Body of pancreas (tissue), 4 donors: ENCODE measurements at places on chromosomes 16 and 17. TPM values are rescaled to one million over a fixed set of nuclear protein-coding genes. Genes with fewer than 3 reads are reported as not detected.

DNA sequence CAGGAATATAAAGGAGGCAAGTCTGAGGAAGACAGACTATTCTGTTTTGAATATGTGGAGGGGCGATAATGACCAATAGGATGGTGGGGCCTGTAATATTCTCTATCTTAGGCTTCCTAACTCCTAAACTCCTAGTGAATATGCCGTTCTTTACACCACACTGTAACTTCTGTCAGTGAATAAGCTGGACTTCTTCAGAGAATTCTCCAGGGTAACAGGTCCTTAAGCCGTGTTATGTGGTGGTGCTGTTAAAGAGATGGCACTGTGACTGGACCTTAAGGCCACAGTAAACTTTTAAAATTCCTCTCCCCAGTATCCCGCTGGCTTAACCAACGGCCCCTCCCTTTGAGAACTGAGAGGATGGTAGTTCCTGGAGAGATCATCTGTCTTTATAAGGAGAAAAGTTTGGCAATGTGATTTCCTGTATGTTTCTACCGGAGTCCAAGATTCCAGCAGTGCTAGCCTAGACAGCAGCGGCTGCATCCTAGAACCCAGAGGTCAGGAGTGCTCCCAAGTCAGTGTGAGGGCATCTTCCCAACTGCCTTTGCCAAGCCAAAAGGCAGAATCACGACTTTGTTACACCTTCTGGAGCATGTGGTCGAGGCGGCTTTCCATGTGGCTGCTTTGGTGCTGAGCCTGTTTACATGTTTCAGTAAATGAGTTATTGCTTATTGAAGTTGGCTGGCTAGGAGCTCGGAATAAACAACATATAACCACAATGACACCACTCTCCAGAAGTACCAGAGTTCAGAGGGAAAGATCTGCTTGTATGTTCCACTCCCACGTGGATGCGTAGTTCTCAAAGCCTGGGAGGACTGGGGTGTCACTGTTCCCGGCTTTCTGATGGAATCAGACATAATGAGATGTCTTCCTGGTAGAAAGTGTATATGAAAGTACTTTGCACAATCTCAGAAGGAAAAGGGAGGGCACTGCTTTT is 41.0 kb downstream of the TUBD1 start:
- no peaks in the 10 kb centered on the region for H3K36me3 ChIP-seq
- H3K27me3 ChIP-seq = no peaks in the 10 kb centered on the region
- H3K27ac ChIP-seq = peak overlapping the region; percentile 71
- no peak overlapping the region for H3K4me3 ChIP-seq

- no peak overlapping the region for H3K4me3 ChIP-seq
- H3K27ac ChIP-seq = no peak overlapping the region
- DNase-seq = no peak
- no peaks in the 10 kb centered on the region for H3K36me3 ChIP-seq
- H3K27me3 ChIP-seq = no peaks in the 10 kb centered on the region
Measured at GRCh38 chr17:11302401-11303186, 61.6 kb downstream of the SHISA6 start.

DNA sequence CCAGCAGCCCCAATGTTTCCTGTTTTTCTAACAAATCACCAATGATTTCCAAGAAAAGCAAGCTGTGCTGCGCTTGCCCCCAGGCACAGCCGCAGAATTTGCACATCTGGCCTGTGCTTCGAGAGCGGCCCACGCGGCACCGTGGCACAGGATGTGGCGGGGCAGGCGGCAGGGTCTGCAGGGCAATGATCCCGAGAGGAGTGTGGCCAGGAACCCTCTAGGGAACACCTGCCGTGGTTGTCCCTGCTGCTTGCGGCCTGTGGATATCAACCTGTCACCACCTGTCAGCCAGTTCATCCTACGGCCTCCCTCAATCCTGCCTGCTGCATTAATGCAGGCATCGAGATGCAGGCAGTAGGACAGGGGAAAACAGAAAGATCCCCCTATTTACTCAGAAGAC is 24.0 kb downstream of the PIK3R5 start:
- H3K4me1 ChIP-seq = no peaks in the 10 kb centered on the region
- H3K27me3 ChIP-seq = no peaks in the 10 kb centered on the region
- DNase-seq = no peak
- H3K27ac ChIP-seq = no peak overlapping the region

DNA sequence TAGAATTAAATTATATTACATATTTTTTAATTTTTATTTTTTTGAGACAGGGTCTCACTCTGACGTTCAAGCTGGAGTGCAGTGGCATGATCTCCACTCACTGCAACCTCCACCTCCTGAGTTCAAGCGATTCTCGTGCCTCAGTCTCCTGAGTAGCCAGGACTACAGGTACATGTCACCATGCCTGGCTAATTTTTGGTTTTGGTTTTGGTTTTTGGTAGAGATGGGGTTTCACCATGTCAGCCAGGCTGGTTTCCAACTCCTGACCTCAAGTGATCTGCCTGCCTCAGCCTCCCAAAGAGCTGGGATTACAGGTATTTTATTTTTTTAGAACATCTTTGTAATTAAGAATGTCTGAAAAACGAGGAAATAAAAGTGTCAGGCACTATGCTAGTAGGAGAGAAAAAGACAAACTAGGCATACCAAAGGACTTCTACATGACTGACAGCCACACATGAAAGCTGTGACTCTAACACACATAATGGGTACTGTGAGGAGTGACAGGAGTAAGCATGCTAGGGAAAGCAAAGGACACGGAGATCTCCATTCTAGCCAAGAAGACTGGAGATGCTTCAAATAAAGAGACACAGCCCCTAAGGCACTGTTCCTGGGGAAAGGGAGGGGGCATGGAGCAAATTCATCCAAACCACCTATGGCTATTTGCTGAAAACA is 7.3 kb downstream of the GNA13 start:
- DNase-seq = no peak
- H3K27ac ChIP-seq = peak overlapping the region; percentile 70
- H3K27me3 ChIP-seq = no peaks in the 10 kb centered on the region
- peaks cover 8% of the 10 kb centered on the region for H3K4me1 ChIP-seq
- no peaks in the 10 kb centered on the region for H3K36me3 ChIP-seq

The ICAM2 gene
- 16.2 TPM for total RNA-seq

DNA sequence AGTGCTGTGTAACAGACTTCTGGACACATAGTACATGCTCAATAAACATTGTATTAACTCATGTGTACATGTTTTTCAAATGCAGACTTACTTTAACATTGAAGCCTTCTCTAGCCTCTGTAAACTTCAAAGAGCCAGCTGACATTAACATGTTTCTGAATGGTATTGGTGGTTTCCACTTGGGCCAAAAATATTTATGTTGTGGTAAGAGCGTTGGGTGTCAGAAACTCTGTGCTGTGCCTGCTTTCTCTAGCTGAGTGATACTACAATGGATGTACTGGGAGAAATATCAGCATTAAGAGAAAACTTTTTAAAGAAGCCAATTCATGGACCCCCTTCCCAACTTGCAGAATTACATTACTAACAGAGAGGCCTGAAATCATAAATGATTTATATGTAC is 1951.7 kb downstream of the TP53TG3F start:
- DNase-seq = no peak
- H3K4me1 ChIP-seq = no peaks in the 10 kb centered on the region
- no peaks in the 10 kb centered on the region for H3K27me3 ChIP-seq
- H3K27ac ChIP-seq = no peak overlapping the region

The ITGAL gene
- total RNA-seq = 9.2 TPM

- no peak for DNase-seq
- H3K4me3 ChIP-seq = no peak overlapping the region
- no peaks in the 10 kb centered on the region for H3K27me3 ChIP-seq
Measured at GRCh38 chr16:63461248-63461841, 1425.1 kb upstream of the CDH8 start.

DNA sequence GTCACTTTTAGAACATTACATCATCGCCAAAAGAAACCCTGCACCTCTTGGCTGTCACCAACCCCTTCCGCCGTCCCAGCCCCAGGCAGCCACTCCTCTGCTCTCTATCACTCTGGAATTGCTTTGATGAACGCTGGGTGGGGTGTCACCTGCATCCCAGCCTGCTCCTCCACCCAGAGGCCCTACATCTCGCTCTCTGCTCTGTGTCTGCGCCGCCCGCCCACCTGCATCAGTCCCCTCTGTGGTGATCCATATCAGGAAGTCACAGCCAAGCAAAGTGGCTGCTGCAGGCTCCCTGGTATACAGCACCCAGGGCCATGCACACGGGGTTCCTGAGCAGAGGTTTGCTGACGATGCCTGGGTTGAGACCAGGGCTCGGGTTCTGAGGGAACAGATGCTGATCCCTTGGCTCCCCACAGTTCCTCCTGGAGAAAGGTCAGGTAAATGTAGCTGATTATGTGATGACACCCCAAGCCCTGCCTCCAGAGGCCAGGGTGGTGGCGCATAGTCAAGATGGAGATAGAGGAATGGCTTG is 30.8 kb downstream of the MPRIP start:
- H3K4me3 ChIP-seq = no peak overlapping the region
- DNase-seq = peak; percentile 3
- peaks cover 22% of the 10 kb centered on the region for H3K4me1 ChIP-seq
- no peaks in the 10 kb centered on the region for H3K36me3 ChIP-seq
- no peaks in the 10 kb centered on the region for H3K27me3 ChIP-seq

The DHRS7B gene
- total RNA-seq = 14.0 TPM

DNA sequence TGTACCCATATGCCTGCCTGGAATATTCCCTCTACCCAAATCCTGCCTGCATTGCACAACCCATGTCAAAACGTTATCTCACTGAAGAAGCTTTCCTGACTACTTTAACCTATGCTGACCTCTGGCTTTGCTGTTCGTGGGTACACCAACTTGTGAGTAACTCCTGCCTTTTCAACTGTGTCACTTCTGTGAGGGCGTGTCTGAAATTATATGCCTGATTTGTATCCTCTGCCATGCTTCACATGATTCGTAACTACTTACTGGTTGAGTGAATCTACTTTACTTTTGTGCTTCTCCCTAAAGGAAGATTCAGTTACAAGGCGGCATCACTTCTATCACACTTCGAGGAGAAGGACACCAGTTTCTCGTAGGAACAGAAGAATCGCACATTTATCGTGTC is 33.3 kb upstream of the USP43 start:
- no peaks in the 10 kb centered on the region for H3K36me3 ChIP-seq
- H3K27ac ChIP-seq = no peak overlapping the region
- H3K4me1 ChIP-seq = no peaks in the 10 kb centered on the region
- no peaks in the 10 kb centered on the region for H3K27me3 ChIP-seq

DNA sequence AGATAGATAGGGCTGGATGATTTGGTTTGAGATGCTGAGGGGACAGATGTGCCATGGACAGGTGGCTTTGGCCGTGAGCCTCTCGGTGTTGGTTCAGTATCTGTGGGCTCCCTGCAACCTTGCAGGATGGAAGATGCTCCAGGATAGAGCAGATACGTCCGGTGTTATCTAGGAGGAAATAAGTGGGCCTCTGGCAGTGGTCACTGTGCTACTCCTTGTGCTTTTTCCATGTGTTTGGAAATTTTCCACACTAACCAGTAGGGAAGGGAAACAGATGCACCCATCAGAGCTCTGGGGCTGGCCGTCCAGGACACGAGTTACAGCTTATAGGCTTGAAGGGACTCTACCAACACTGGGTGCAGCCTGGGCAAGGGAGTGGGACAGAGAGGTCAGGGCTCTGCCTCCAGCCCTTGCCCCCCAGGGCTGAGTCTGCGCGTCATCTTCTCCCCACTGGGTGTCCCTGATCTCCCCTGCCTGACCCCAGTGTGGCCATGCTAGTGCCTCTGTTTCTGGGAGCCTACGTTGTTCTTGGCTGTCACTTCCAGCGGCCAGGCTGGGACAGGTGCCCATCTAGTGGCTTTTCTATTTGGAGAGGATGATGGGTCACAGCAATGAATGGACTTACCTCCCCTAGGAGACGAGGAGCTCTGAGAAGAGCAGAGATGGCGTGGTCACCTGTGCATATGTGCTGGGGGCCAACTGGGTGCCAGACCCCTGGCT is 166.9 kb downstream of the SEC14L1 start:
- no peak for DNase-seq
- H3K4me1 ChIP-seq = peaks cover 47% of the 10 kb centered on the region
- no peaks in the 10 kb centered on the region for H3K27me3 ChIP-seq
- H3K4me3 ChIP-seq = no peak overlapping the region
- H3K27ac ChIP-seq = peak overlapping the region; percentile 67
- no peaks in the 10 kb centered on the region for H3K36me3 ChIP-seq

DNA sequence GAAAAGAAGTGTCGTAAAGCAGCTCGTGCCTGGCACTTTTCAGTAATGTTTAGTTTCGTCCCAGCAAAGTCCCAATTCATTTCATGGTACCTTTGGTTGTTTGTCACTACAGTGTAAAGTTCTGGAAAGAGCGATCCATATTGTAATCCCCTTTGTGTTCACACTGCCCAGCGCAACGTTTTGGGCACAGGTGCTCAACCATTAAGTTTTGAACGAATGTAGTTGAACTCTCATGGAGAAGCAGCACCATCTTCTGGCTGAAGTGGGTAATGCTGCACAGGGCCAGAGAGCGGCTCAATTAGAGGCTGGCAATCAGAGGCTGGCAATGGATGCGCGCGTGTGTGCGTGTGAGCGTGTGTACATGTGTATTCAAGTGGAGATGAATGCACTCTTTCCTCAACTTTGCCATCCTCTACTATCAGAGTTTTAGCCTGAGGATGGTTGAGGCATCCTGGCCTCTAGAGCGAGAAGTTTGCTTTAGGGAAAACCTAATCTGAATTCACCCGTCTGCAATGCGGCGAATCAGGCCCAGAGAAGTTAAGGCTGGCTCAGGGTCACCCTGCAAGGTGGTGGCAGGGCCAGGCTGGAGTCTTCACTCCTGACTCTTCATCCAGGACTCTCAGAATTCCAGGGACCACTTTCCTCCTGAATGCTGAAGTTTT is 29.9 kb downstream of the DYNLL2 start:
- H3K27ac ChIP-seq = no peak overlapping the region
- no peaks in the 10 kb centered on the region for H3K27me3 ChIP-seq
- DNase-seq = peak; percentile 81

DNA sequence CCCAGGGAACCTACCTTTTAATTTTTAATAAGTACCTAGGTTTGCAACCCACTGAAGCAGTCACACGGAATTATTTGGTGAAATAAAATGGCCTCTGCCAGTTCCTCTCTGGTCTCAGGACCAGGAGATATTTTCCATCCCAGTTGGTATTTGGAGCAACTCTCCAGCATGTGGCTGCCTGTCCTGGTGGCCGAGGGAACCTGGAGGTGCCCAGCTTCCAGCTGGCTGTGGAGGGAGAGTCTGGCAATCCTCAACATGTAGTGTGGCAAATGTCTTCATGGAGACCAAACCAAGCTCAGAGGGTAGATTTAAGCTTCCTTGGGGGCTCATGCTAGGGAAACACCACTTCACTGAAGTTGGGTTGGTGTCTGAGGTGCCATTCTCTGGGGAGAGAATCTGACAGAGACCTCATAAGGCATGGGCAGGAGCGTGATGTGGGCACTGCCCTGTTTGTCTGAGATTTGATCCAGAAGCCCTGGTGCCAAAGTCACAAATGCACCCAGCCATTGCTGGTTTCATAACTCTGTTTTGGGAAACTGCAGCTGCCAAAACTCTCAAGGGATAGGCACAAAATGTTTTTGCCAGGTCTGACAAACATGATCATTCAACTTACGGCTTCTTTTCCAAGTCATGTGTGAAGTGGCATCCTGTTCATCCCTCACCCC is 2.8 kb downstream of the MT1X start:
- H3K27me3 ChIP-seq = no peaks in the 10 kb centered on the region
- H3K4me3 ChIP-seq = no peak overlapping the region
- peak overlapping the region; percentile 87 for H3K27ac ChIP-seq

The DBNDD1 gene
- total RNA-seq = 10.9 TPM

The SMARCD2 gene
- total RNA-seq = 87.9 TPM

The OR1A1 gene
- not detected for total RNA-seq
